ENCODE measurements at places on chromosomes 3 and 15.

- DNase-seq = peak; percentile 72
These were observed 269.4 kb downstream of the UACA start for GRCh38 chr15:70493787-70494516.

DNA sequence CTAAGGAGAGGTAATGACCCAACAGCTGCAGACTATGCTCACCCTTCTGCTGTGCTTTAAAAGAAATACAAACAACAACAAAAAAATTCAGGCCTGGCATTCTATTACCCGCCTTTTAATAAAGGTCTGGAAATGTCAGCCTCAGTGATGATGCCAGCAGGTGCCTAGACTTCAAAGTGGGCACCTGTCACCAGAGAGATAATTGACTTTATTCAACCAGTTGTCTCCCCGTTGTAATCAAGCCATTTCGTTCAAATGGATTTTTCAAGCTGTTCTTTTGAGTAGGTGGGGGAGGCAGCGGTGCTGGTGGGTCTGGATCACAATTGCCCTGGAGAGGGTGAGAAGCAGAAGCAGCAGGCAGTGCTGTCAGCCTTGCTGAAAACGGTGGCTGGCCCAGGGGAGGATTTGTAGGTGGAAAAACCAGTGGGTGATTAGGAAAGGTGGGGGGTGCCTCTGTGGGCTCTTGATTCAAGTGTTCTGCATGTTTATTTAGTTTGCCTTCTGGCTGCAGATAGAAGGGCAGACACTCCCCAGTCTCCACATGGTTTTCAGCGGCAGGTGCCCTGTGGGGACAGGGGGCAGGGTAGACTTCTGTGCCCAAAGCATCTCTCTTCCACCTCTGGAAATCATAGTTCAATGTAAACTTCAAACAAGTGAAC lies 300.2 kb upstream of the SLCO3A1 start:
- DNase-seq = no peak

DNA sequence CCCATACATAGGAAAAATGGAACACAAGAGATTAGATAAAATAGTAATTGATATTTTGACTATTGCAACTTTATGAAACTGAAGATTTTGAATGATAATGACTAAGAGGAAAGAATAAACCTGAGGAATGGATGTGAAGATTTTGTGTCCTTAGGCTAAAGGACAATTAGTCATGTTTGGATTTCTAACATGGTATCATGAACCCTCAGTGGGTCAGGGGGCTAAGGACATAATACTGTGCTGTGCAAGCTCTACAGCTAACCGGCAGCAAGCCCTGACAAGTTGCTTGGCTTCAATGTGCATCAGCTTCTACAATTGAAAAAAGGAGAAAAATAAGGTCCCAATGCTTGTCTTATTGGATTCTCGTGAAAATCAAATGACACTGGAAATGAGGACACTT lies 491.0 kb downstream of the MECOM start:
- no peak for DNase-seq

GRCh38 chr3:186511245-186511644 lies 32.9 kb downstream of the CRYGS start:
- no peak for DNase-seq

DNA sequence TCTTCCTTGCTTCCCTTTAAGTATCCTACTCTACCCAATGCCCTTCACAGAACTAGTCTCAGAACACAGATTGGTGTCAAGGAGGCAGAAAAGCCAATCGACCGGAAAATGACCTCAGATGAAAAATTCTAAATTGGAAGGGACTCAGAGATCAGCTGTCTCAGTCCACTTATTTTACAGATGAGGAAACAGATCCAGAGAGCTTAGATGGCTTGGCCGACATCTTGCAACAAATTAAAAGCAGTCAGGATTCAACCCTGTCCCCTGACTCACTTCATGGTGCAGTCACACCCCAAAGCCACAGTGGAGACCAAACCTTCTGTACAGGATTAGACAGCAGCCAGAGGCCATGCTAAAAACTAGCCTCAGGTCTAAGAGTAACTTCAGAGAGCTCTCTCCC lies 169.3 kb upstream of the BHLHE40 start:
- DNase-seq = no peak

- DNase-seq = no peak
These were observed 140.9 kb upstream of the CDIN1 start for GRCh38 chr15:36438499-36438898.

GRCh38 chr15:81146006-81146405 lies 11.9 kb downstream of the CFAP161 start:
- DNase-seq = peak; percentile 22

DNA sequence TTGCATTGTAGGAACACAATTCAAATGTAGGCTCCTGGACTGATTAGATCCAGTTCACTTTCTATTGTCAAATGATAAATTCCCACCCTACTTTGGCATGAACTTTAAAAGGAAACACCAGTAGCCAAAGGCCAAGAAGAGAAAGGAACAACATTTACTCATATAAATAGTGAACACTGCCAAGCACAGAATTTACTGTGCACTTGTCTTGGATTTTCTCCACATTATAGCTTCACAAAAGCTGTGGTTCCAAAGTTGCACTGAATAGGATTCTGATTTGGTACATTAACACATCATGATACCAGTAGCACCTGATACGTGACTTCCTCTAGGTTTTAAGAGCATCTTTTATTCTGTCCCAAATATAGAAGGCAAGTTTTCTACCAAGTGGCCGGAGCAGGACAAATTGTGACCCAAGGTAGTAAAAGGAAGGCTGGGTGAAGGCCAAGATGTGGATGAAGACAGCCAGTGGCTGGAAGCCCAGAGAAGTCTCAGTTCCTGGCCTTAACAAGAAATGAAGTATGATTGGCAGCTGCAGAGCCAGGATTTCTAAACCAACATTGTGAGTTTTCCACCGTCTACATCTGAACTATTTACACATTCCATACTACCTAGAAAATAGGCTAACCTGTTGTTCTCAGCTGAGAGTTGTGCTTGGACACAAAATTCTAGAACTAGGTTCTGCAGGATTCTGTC lies 206.7 kb downstream of the THRB start:
- no peak for DNase-seq

DNA sequence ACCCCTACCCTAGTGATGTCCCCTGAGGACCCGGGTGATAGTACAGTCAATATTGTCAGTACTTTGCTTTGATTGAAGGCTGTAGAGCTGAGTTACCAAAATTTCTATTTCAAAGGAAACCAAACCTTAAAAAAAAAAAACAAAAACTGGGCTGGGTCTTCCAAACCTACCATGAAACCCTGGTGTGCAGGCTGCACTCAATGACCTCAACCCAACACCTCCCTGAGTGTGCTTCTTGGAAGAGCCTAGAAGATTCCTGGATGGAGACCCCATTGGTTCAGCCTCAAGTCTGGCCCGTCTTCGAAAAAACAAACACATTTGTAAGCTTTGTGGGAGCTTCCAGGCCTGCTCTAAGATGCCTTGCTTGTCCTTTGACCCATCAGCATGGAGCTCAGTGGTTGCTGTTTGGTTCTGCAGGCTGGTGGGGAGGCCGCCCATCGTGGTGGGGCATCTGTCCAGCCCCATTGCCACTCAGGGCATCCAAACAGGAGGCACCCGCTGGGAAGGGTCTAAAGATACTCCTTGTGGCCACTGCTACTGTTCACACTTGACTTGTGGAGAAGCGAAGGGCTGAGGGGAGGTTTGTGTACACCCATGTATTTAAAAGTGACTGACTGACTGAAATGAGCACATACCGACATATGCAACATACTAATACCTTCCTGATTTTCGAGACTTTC lies 32.2 kb downstream of the CRTAP start:
- DNase-seq = no peak

GRCh38 chr15:43185157-43186002 lies at the start of gene CCNDBP1:
TSS of gene CCNDBP1 (plus strand) at chr15:43185403. CDS start at chr15:43185499, 96 bp downstream.
- DNase-seq = peak; percentile 80

GRCh38 chr3:46545818-46546630 lies 20.1 kb downstream of the LRRC2 start:
- DNase-seq = no peak

GRCh38 chr3:109356442-109357155 lies 19.3 kb upstream of the DPPA4 start:
- no peak for DNase-seq

GRCh38 chr3:67521053-67521646 lies 133.3 kb downstream of the SUCLG2 start:
- no peak for DNase-seq

- no peak for DNase-seq
These were observed 44.5 kb upstream of the KIF23 start for GRCh38 chr15:69369631-69370030.

- peak; percentile 37 for DNase-seq
These were observed at the start of gene TMEM266 for GRCh38 chr15:76059320-76060117. TSS of gene TMEM266 (plus strand) at chr15:76059985. CDS start at chr15:76134264, 74,279 bp downstream.

DNA sequence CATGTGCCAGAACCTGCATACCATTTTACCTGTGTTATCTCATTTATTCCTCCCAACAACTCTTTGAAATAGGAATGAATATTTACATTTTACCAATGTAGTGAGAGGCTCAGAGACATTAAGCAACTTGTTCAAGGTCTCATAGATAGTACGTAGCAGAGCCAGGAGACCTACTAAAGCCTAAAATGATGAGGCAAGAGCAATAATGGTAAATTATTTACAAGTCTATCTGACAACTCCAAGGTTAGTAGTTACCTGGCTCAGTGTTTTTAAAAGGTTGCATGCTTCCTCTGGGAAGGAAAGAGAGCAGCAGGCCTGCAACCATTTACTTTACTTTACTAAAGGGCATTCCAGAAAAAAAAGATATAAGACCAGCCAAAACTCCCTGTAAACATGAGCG lies 103.0 kb downstream of the CFAP20DC start:
- no peak for DNase-seq

DNA sequence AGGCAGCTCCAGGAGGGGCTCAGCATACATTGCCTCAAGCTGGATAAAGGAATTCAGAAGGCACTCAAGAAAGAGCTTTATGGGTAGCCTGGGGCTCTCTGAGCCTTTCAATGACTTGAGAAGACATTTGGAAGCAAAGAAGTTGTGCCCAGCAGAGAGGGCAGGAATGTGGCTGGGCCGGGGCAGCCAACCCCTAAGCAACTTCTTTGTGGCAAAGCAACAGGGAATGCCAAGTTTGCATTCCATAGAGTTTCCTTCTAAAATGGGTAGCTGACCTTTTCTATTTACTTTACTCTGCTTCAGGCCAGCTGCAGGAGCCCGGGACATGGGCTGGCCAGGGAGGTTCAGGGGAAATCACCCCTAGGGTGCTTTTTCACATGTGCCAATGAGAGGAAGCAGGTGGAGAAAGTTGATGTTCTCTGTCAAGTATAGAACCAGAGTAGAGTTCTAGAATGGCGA lies 45.6 kb downstream of the CCDC12 start:
- no peak for DNase-seq

DNA sequence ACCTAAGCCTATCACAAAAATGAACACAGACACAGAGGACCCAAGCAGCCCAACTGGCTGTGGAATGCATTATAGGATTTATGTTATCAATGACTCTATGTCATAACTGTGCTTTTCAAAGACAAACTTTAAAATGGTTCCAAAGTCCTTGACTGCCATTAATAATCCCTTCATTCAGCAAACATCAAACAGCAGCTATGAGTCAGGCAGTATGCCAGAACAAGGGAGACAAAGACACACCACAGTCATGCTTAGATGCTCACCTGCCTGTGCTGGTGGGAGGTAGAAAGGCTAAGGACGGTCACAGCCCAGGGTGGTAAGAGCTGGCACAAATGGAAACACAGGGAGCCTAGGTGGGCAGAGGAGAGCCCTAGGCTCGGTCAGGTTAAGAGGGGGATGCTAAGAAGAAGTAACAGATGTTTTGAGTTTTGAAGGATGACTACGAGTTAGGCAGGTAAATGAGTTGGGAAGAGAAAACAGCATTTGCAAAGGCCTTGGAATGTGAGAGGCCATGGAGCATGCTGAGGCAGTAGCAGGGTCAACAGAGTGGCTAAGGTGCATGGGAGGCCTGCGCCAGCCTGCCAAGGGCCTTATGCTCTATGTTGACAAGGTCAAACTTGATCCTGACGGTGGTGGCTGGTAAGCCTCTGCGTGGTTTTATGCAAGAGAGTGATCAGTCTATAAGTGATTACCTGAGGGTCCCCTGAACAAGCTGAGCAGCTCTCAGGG lies 23.0 kb downstream of the NMNAT3 start:
- DNase-seq = no peak

GRCh38 chr3:107506458-107506857 lies 16.3 kb upstream of the BBX start:
- no peak for DNase-seq

- DNase-seq = peak; percentile 90
These were observed at the start of gene HEG1 for GRCh38 chr3:125055913-125056745. TSS of gene HEG1 (minus strand) at chr3:125055997. CDS start at chr3:125055890, 107 bp downstream.
